ENCODE measurements at places on chromosomes 12 and 14.

DNA sequence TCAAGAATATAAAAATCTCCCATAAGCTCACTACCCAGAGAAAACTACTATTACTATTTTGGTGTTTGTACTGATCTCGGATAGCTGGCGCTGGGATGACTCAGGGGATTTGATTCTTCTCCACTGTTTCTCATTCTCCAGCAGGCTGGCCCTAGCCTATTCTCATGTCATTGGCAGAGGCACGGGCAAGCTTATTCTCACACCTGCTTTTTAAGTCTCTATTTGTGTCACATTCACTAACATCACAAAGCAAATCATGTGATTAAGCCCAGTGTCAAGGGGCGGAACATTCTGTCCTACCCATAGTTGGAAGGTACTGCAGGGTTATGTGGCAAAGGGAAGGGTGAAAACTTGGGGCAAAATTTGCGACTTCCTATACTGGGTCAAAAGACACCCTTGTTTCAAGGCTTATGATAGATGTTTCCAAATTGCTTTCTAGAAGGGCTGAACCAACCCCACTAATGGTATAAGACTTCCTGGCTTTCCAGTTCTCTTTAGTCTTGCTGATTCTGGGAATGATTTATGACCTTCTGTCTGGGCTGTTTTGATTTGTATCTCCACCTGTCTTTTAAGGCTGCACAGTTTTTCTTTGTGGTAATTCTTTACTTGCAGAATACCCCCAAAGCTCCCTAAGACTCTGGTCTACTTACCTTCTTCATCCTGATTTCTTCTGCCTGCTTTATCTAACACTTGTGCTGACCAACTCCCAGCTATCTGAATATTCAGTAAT, 406.4 kb downstream of the NRXN3 start:
- H3K4me1 ChIP-seq = no peaks in the 10 kb centered on the region
- no peaks in the 10 kb centered on the region for H3K36me3 ChIP-seq
- H3K27ac ChIP-seq = no peak overlapping the region
- no peak overlapping the region for H3K4me3 ChIP-seq
- DNase-seq = no peak

DNA sequence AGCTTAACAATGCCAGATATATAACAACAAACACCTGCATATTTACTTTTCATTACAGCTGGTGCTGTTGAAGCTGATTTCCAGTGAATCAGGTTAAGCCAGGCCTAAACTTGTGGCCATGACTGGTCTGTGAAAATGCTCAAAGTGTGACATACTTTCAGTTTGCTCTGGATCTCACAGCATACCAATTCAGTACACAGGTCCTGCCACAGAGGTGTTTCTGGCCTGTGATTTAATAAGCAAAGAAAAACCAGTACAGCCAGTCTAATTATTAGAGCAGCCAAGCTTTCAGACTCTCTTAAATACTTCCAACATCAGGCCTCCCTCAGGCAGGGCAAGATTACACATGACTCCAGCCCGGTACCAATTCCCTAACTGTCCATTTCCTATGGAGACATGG, 27.4 kb upstream of the TMCC3 start:
- DNase-seq = no peak
- no peak overlapping the region for H3K4me3 ChIP-seq
- no peaks in the 10 kb centered on the region for H3K27me3 ChIP-seq
- no peaks in the 10 kb centered on the region for H3K36me3 ChIP-seq
- H3K27ac ChIP-seq = no peak overlapping the region
- no peaks in the 10 kb centered on the region for H3K4me1 ChIP-seq

DNA sequence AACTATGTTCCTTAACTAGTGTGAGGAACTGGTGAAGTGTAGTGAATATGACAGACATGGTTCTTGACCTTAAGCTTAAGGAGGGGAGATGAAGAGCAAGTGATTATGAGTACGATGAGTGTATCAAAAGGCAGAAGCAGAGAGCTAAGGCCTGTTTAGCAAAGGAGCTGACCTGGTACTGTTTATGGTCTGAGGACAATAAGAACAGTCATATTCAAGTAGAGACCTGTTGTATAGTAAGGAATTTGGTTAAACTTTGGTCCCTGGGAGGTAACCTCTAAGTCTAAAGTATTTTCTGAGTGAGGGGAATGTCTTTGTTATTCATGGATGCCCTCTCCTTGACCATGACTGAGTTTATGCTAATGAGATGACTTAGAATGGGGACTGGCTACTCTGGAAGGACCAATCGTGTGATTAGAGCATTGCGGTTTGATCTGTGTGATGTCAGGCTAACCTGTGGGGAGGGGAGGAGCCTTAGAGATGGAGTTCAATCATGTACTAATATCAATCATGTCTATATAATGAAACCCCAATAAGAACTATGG, 389.3 kb downstream of the BMP4 start:
- no peaks in the 10 kb centered on the region for H3K36me3 ChIP-seq
- no peaks in the 10 kb centered on the region for H3K27me3 ChIP-seq
- H3K4me1 ChIP-seq = no peaks in the 10 kb centered on the region
- DNase-seq = no peak
- no peak overlapping the region for H3K4me3 ChIP-seq

DNA sequence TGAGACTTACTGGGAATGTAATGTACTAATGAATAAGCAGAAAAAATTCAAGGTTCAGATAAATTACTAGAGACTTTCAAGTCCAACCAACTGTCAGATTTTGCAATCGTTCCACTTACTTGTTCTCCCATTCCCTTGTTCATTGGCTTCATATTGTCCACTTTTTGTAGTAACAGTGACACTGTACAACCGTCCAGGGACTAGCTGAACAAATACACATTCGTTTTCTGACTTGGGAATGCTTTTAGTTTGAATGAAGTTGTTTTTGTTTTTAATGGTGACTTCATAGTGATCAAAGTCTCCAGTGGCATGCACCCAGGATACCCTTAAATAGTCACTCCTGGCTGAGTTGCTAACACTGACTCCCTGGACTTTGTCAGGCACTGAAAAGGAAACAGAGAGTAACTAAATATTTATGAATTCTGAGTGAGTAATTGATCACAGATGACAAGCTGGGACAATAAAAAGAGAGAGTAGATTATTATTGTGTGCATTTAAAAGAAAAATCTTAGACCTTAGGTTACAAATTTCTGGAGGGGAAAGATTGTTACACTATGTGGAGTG, 65.4 kb downstream of the PTPRB start:
- no peak for DNase-seq
- no peaks in the 10 kb centered on the region for H3K27me3 ChIP-seq
- H3K4me1 ChIP-seq = peaks cover 2% of the 10 kb centered on the region
- no peak overlapping the region for H3K4me3 ChIP-seq
- H3K36me3 ChIP-seq = peaks cover 12% of the 10 kb centered on the region

All from right atrium auricular region (tissue), 2 donors.